Brain microvascular endothelial cell (primary cell): ENCODE measurements at places on chromosomes 12 and 14.
A peak's percentile ranks its signal among the peaks of the same experiment; 100 is the strongest.

GRCh38 chr12:121227294-121227693 lies 17.4 kb downstream of the P2RX4 start:
- DNase-seq: no peak

GRCh38 chr12:85163752-85164321 lies 116.2 kb upstream of the ALX1 start:
- DNase-seq: no peak

- DNase-seq: peak; percentile 47
Observed at GRCh38 chr12:27424631-27425230, 21.8 kb upstream of the SMCO2 start.

GRCh38 chr14:68263563-68264259 lies 444.1 kb downstream of the RAD51B start:
- DNase-seq: no peak

DNA sequence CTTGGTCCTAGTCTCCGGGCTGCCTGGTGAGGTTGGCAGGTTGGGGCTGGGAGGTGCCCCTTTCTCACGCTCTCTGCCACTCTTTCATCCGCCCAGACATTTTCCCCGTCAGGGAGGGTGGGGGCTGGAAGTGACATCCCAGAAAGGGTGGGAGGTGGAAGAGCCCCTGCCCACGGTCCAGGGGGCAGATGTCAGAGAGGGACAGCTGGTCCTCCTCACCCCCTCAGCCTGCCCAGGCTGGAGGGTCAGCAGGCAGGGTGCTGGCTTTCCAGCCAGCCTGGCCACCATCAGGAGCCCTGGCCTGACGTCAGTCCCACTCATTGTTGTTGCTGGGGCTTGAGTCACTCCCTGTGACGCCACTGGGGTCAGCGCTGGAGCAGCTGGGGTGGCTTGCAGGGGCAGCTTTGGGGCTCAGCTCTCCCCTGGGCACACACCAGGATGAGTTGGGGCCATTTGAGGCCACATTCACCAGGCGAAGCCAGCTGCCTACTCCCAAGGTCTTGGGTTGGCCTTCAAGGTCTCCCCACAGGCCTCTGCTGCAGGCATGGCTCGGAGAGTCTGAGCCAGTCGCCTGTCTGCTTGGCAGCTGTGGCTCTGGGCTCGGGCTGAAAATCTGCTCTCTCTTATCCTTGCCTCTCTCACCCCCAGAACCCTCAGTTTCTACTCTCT lies 5.7 kb upstream of the ATG101 start:
- peak; percentile 92 for DNase-seq

- no peak for DNase-seq
Observed at GRCh38 chr12:3274664-3275063, 197.5 kb downstream of the TSPAN9 start.

DNA sequence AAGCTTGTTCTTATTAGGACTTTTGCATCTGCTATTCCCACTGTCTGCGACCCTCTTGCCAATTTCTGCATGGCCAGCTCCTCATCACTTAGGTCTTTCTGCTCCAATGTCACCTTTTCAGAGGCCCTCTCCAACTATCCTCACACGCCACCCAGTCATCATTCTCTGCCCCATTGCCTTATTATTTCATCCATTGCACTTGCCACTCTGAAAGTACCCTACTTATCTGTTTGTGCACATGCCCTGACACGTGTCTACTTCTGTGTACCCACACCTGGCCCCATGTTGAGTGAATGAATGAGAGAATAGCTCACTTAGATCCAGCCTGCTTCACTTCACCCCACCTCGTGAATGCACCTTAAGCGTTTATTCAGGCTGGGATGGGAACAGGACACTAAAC lies 218.7 kb upstream of the TBX3 start:
- DNase-seq: no peak

GRCh38 chr12:49733219-49734017 lies 7.9 kb upstream of the TMBIM6 start:
- DNase-seq: no peak

DNA sequence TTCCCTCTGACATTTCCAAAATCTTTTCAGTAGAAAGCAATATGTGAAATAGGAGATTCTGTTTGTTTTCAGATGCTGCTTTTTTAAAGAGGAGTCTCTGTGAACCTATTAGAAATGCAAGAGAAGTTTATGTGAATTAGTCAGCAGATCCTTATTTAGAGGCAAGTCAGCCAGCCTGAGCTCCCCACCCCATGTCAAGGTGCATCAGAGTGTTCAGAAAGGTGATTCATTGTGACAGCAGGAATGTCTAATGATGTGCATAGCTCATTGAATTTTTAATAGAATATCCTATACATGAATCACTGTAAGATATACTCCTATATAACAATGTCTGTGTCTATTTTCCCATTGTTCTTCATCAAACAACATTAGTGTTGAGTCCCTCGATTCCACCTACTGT lies 1222.4 kb upstream of the USP15 start:
- no peak for DNase-seq

GRCh38 chr14:22065347-22065746 lies 391.7 kb upstream of the OR4E1 start:
- DNase-seq: no peak

DNA sequence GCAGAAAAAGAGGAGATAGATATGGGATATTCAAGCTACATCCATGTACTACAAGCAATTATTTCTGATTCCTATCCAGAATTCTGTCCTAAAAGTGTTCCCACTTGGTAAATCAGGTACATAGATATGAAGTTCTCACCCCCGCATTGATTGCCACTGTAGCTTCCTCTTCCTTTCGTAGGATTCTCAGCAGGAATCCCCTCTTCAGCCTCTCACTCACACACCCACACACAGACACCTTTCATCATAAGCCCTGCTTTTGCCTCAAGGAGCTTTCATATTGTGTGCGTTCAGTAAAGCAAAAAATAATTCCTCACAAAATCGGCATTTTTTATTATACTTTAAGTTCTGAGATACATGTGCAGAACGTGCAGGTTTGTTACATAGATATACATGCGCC lies 69.8 kb downstream of the ANO4 start:
- no peak for DNase-seq

GRCh38 chr14:101737414-101738339 lies 23.8 kb upstream of the PPP2R5C start:
- DNase-seq: no peak

- no peak for DNase-seq
Observed at GRCh38 chr14:53744857-53745256, 211.8 kb downstream of the BMP4 start.

GRCh38 chr14:39956372-39956771 lies 524.1 kb upstream of the FBXO33 start:
- DNase-seq: no peak

DNA sequence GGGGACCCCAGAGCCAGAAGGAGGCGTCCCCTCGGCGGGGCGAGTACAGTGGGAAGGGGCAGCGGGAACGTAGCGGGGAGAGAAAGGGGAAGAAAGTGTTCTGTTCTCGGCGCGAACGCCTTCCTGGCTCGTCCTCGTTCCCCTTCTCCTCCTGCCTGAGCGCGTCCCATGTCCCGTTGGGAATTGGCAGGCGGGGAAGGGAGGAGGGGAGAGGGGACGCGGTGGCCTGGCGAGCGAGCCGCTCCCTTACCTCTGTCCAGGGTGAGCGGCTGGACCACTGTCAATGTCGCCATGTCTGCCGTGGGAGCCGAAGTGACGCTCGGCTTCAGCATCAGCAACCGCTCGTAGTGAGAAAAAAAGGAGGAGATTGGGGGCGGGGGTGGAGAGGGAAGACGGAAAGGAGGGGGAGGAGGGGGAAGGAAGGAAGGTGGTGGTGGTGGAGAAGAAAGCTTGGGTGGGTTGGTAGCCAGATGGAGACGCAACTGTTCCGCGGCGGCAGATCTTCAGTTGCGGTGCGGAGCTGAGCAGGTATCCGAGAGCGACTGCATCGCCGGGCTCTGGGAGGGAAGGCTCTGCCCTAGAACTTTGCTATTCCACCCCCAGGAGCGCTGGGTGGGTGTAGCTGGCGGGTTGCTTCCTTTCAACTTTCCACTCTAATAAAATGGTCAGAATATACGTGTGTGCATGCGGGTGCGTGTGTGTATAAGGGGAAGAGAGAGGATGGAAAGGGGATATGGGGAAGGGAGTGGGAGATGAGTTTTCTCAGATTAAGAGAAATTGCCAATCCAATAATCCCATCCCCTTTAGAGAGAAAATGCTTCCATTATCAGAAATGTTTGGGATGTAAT lies at the start of gene LIN7A:
Gene LIN7A, minus strand, starts transcription at position 544 of the 848 bp plus-strand sequence. Its CDS starts 212 bp downstream, at position 332.
- peak; percentile 29 for DNase-seq

DNA sequence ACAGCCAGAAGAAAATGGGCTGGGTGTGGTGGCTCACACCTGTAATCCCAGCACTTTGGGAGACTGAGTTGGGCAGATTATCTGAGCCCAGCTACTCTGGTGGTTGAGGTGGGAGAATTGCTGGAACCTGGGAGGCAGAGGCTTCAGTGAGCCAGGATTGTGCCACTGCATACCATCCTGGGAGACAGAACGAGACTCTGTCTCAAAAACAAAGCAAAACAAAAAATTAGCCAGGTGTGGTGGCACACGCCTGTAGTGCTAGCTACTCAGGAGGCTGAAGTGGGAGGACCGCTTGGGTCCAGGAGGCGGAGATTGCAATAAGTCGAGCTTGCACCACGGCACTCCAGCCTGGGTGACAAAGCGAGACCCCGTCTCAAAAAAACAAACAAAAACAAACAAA lies 3.8 kb upstream of the EMP1 start:
- no peak for DNase-seq

- DNase-seq: no peak
Observed at GRCh38 chr12:70919597-70920035, 922 bp downstream of the PTPRR start.

DNA sequence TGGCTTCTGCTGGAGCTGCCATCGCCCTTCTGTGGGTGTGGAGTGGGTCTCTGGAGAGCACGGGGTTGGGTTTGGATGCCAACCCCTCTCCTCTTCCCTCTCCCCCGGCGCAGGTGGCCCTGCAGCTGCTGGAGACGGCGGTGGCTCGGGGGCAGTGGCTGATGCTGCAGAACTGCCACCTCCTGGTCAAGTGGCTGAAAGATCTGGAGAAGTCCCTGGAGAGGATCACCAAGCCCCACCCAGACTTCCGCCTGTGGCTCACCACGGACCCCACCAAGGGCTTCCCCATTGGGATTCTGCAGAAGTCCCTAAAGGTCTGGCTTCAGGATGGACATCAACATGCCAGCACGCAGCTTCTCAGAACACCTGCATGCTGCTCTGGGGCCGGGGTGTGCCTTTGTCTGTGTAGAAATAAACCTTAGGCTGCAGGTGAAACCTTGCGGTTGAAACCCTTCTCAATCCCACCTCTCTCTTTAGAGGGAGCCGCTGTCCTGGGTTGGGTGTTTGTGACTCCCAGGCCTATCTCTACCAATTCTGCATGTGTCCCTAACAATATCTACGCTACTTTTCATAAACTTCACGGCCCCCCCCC lies 44.3 kb downstream of the CCDC92 start:
- DNase-seq: no peak

- no peak for DNase-seq
Observed at GRCh38 chr14:104556256-104557021, 23.1 kb upstream of the C14orf180 start.

DNA sequence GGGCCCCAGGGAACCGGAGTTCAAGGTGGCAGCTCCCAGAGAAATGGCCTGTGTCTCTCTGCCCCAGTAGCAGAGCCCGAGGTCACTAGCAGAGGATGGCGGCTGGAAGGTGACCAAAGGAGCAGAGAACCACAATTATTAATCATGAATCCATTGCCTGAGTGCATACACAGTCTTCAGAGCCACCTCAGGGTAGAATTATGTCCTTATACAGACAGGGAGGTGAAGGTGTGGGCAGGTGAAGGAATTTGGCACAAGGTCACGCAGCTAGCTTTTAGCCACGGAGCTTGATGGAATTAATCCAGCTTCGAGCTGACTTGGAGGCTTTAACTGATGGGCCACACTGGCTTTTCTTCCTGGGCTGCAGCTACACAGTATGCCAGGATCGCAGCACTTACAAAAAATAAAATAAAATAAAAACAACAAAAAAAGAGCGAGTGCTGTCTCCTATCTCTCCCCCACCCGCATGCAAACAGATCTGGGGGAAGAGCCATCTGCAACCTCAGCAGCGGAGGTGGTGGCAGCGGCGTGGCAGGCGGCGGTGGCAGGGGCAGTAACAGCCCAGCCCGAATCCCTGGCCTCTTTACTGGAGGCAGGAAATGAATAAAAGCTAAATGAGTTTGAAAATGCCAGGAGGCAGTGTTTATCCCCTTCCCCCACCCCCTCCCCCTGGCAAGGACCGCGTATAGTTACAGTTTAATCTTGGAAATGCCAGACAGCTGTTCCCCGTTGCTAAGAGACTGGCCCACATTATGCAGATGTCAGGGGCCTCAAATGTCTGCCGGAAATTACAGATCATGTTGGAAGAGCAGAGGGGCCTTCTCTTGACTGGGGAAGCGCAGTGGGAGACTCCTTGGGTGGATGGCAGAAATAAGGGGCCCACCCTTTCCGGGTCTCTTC lies 93.5 kb downstream of the LRRC74A start:
- peak; percentile 87 for DNase-seq
